ENCODE measurements at places on chromosomes 1 and 21.

- no peak for DNase-seq
Observed at GRCh38 chr21:27213303-27213702, 246.4 kb upstream of the ADAMTS5 start.

DNA sequence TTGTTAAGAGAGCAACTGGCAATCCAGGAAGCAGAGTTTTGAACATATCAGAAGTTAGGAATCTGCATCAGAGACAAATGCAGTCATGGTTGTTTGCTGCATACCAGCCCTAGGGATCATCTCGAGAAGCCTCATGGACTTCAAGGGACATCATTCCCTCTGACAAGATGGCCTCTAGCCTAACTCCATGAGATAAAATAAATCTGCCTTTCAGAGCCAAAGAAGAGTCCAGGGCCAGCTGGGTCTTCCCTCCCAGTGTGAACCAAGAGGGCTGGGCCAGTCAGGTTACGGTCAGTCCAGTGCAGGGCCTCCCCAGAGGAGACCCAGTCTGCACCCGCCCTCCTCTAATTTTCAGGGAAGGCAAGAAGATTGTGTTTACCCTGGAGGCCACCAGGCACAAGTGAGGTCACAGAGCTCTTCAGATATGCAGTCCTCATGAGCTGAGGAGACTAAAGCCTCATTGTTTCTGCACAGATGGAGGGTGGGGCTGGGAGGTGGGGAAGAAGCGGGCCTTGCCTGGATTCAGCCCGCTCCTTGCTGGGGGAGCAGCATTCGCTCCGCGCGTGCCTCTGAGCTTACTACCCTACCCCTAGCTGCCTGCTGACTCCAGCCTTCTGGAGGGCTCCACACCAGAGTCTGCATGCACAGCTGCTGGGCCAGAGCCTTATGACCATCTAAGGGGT, 52.8 kb downstream of the CAPN2 start:
- DNase-seq = no peak

DNA sequence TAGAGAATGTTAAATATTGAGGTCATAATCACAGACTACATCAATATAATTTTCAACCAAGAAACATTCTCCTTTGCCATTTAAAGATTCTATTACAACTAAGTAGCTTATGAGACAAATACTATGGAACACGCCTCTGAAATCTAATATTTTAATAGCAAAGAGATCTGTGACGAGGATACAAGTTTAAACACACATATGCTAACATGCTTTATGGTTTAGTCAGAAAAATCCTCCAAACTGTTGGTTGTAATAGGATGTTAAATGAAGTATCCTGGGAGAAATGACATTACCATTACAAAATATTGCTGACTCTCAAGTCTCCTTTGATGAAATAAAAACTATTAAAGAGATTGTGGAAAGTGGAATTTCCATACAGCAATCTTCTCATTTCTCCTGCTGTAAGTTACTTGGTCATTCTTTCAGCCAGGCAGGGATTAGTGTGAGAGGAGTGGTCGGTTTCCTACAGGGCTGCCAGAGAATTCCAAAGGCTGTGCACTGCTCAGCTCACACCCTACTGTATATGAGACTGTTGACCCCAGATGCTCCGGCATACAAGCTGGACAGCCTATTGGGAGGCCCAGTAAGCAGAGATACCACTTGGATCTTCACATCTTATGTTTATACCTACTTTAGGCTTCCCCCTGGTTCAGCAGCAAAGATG, 26.6 kb downstream of the SCYL3 start:
- no peak for DNase-seq

GRCh38 chr1:1167841-1168450, 5.7 kb upstream of the TTLL10 start:
- no peak for DNase-seq

DNA sequence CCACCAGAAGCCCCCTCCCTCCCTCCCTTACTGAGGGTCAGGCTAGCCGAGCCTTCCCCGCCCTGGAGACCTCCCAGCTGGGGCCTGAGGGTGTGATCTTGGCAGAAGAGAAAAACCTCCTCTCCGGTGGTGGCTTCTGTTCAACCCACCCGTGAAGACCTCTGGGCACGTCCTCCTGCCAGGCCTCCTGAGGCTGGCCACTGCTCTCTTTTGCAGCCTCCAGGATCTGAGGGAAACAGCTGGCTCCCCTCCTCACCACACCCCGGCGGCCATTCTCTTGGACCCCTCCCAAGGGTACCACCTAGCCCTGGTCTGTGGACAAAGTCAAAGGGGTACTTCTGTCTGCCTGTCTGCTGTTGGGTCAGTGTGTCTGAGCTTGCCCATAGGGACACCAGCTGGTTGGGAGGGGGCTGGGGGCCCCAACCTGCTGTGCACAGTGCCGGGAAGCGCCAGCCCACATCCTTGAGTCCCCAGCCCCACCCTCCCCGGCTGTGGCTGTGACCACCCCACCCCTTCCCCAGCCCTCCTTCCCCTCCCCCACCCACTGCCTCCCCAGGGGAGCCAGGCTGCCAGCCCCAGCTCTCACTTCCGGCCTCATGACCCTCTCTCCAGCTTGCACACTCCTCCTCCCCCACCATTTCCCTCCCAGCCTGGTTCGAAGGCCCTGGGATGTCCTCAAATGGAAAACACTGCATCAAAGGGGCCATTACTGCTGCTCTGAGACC, 48.1 kb downstream of the AHDC1 start:
- no peak for DNase-seq

- DNase-seq = no peak
Observed at GRCh38 chr1:168698453-168698852, 30.6 kb downstream of the DPT start.

GRCh38 chr1:50517488-50517887, 94.2 kb upstream of the DMRTA2 start:
- DNase-seq = no peak

DNA sequence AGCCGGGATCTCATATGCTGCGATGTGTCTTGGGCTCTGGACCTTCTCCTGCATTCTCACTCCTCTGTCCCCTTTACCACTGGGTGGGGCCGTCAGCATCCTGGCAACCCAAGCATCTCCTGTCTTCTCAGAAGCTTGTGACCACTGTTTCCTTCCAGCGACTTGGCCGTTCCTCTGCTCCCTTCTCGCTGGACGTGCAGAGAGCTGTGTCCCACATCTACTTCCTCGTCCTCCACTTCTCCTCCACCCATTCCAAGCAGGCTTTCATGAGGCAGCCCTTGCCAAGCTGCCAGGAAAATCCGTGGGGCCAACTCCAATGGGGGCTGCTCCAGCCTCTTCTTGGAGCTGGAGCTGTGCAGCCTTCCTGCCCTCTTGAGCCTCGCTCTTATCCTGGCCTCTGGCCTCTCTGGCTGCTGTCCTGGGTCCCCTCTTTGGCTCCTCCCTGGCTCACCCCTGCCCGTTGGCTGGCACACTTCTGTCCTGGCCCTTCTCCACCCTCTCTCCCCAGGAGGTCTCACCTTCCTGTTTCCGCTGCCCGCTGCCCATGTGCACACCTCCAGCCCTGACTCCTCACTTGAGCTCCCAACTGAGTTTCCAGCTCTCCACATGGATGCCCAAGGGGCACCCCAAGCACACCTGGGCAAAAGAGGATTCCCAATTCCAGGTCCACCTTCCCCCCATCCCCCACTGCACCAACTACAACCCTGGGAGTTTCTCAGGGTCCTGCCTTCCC, 8.7 kb downstream of the FAM131C start:
- no peak for DNase-seq

All from activated T-cell treated with anti-CD3 and anti-CD28 coated beads for 1 hour (primary cell).